ENCODE measurements at places on chromosomes 4 and X.

DNA sequence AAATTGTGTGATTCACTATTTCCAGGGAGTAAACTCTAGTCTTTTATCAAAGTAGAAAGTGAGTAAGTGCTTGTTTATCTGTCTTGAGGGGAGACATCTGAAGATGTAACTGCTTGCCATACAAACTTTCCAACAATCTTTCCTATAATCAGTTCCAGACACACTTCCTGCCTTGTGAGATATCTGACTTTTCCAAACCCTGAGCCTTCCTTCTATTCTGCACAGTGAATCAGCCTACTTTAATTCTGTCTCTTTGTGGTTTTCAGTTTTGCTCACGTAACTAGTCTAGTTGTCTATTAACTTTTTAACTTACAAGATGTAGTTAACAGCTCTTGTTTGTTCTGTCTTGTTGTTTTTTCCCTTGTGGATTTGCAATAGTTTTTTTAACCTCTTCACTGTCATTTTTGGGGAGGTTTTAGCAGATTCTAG lies 947.8 kb downstream of the C4orf33 start:
- DNase-seq = no peak

- DNase-seq = no peak
Observed at GRCh38 chrX:72272868-72273267, 4.2 kb downstream of the RPS4X start.

DNA sequence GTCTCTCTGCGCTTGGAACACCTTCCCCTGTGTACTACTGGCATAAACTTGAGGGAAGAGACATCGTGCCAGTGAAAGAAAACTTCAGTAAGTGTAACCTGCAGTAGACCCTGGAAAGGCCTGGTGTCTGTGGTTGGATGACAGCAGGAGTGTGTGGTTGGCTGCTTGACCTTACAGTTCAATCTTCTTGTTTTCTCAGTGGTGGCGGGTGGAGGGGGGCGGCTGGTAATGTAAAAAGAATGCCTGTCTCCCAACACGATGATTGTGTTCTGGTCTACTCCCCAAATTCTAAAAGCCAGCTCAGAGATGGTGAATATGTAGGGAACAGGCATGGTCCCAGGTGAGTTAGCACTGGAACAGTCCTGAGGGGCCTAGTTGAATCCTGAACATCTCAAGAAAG lies 18.6 kb downstream of the PSMD10 start:
- no peak for DNase-seq

DNA sequence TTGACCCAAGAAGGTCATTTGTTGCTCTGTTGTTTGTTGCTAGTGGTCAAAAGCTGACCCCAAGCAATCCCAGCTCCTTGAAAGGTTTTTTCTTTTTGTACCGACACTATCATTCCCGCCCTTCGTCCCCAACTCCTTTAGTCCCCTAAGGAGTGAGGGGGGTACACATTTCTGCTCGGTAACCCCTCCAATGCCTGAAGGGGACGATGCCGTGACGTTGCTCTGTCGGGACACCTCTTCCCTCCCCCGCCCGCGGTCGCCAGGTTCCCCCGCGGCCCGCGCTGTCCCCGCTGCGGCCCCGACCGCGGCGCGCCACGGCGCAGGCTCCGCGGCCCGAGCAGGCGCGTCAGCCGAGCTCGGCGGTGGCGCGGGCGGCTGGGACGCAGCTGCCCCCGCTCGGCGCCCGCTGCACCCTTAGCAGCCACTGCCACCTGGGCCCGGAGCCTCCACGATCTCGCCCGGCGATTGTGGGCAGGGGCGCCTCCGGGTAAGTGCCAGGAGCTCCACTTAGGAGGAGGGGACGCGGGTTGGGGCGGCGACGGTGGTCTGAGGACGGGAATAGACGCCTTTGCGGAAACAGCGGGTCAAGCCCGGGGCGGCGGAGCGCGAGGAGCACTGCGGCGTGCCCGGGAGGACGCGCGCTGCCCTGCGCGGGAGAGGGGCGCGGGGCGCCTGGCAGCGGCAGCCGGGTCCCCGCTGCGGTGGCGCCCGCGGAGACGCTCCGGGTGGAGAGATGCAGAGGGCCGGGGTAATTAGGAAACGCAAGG lies at the start of gene GLRB:
TSS of gene GLRB (plus strand) at position 340 of the 767 bp plus-strand sequence. CDS start 1,875 bp downstream, outside the sequence.
- no peak for DNase-seq

- DNase-seq = no peak
Observed at GRCh38 chr4:58219179-58219578, 1109.0 kb upstream of the IGFBP7 start.

DNA sequence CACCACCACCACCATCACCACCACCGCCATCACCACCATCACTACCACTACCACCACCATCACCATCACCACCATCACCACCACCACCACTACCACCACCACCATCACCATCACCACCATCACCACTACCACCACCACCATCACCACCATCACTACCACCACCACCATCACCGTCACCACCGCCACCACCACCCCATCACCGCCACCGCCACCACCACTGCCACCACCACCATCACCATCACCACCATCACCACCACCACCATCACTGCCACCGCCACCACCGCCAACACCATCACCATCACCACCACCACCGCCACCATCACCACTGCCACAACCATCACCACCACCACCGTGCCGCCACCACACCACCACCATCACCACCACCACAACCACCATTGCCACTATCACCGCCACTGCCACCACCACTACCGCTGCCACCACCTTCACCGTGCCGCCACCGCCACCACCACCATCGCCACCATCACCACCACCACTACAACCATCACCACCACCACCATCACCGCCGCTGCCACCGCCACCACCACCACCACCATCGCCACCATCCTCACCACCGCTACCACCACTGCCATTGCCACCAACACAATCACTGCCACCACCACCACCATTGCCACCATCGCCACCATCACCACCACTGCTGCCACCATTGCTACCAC lies 1511.3 kb upstream of the AGA start:
- DNase-seq = no peak

- peak; percentile 65 for DNase-seq
Observed at GRCh38 chr4:185005219-185005819, 13.0 kb upstream of the HELT start.

DNA sequence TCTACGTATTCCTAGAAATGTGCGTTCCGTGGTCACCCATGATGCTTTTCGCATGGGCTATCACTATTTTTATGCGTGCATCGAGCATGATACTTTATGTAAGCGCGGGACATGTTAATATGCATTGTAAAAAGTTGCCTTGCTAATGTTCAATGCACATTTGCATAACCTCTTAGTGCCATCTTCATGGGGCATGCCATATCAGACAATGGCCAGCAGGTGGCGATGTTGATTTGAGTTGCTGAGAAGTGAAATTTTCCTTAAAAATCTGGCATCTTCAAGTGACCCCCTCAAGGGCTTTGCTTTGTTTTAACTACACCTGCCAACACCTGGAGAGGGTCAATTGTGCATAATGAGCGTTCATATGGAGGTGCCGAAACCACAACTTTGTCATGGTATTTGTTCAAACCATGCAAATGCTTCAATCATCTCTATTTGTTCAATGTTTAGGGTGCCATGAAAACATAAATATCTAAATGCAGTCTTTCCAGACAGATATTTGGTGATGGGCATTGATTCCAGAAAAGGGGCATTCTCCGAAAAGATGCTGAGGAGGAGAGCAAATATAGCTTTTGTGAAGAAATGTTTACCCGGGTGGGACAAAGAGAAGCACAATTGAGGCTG lies 833.9 kb upstream of the PRKX start:
- peak; percentile 27 for DNase-seq

DNA sequence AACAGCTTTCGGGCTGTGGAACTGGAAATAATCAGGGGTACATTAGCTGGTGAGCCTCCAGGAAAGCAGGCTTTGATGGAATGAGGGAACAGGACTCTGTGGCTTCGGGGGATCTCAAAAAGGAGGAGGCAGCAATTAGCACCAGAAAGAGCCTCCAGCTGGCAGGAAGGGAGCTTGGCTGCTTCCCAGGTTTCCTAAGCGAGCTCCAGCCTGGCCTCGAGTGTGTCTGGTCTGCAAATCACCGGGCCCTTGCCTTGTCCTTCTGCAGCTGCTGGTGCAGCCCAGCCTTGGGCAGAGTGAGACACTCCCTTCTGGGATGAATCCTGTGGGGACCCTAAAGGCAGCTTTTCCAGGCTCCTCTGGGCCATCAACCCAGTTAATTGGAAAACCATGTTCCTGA lies 10.7 kb upstream of the PDHA1 start:
- no peak for DNase-seq

GRCh38 chr4:4541040-4541631 lies 712 bp downstream of the STX18 start:
- DNase-seq = peak; percentile 5

- no peak for DNase-seq
Observed at GRCh38 chrX:141952603-141953002, 48.9 kb downstream of the MAGEC1 start.

GRCh38 chr4:4613126-4613465 lies 71.2 kb upstream of the STX18 start:
- no peak for DNase-seq

DNA sequence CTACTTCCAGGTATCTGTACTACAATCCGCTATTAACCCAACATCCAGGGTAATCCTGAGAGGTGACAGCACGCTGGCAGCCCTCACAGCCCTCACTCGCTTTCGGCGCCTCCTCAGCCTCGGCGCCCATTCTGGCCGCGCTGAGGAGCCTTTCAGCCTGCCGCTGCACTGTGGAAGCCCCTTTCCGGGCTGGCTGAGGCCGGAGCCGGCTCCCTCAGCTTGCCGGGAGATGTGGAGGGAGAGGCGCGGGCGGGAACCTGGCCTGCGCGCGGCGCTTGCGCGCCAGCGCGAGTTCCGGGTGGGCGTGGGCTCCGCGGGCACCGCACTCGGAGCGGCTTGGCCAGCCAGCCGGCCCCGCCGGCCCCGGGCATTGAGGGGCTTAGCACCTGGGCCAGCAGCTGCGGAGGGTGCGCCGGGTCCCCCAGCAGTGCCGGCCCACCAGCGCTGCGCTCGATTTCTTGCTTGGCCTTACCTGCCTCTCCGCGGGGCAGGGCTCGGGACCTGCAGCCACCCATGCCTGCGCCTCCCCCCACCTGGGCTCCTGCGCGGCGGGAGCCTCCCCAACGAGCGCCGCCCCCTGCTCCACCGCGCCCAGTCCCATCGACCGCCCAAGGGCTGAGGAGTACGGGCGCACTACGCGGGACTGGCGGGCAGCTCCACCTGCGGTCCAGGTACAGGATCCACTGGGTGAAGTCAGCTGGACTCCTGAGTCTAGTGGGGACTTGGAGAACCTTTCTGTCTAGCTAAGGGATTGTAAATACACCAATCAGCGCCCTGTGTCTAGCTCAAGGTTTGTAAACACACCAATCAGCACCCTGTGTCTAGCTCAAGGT lies 87.3 kb downstream of the PRSS12 start:
- DNase-seq = no peak
